NCI-H345 (cell line): ENCODE measurements at places on chromosomes 2 and 18.

DNA sequence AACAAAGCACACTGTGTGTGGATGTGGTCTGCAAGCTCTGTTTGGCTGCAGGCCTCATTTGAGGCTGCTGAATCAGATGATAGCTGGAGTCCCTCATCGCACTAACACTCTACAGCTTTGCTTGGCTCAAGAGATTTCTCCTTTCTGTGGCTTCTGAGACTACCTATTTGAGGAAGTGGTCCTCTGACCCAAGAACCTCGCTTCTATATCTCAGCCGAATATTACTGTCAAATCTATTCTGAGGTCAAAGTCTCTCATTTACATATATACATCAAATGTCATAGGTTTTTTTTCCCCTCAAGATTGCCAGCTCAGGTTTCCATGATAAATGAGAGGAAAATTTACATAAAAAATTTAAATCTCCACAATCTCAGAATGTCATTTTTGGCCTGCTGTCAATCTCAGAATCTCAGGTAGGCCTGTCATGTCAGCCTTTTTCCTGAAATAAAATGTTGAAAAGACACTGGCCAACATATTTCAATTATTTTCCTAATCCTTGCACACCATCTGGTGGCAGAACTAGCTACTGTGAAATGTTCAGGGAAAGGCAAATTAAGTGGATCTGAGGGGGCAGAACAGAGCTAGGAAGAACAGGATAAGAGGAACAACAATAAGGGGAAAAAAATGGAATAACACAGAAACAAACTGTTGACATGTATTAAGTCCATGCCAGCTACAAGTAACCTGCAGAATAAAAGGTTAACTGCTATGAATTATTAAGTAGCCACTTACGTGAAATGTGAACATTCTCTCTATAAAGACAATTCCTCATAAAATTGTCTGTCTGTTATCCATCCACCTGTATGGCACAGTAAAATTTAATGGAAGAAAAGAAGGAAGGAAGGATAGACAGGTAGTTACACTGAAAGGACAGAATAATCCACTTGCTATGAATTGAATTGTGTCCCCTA, 39.3 kb downstream of the AP1S3 start:
- DNase-seq, result peak; percentile 45

DNA sequence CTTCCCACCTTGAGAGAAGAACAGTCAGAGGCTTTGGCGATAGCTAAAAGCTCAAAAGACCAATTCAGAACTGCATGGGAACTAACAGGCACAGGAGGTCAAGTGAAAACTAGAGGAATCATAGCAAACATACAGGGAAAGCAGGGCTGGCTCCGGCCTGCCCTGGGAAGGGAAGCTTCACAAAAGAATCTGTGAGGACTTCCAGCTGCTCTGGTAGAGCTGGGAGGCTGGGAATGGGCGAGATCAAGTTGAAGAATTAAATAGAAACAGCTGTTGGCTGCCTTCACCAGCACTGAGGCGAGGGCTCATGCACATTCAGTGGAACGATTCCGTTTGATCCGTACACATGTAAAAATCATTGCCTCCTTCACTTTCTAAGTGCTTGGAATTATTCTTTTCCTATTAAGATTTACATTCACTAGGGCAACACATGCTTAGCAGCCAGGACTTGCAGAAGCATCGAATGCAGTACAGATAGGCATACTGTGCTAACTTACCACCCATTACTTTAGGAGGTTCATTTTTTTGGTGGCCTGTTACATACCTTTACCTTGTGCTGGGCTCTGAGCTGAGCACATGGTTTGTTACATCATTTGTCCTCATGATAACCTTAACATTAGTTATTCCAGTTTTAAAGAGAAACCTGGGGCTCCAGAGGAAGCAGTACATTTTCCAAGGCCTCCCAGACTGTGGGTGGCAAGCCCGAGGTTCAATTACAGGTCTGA, 125.4 kb upstream of the RNF152 start:
- no peak for DNase-seq

DNA sequence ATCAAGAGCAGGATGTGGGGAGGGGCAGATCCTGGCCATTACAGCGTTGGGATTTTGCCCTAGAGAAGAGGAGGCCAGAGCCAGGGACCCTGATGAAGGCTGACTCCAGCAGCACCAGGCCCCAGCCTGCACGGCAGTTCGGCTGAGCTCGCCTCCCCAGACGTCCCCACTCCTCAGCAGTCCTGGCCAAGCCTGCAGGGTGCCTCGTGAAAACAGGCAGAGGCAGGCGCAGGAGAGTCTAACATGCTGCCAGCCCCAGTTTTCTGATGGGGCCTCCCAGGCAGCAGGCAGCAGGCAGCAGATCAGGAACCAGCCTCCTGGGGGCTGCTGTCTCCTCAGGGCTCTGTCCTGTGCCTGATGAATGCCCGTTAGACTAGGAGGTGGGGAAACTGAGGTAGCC, 19.7 kb upstream of the GLI2 start:
- no peak for DNase-seq

- no peak for DNase-seq
These were observed 78.5 kb upstream of the BCL2L11 start for GRCh38 chr2:111042261-111042660.

DNA sequence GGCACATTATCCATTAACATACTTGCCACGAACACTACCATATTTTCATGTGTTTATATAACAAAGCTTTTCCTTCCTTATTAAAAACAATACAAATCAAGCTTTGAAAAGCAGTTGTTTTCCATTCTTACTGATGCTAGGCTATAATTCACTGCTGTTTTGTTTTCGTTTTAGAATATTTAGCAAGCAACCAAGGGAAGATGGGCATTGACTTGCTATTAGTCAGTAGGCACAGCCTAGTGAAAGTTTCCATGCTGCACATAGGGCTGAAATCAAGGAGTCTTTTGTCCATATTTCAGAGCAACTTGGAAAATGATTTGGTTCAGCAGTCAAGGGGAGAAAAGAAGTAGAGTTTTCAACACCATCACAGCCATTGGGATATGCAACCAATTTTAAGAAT, 31.3 kb downstream of the BCL2 start:
- DNase-seq, result no peak

DNA sequence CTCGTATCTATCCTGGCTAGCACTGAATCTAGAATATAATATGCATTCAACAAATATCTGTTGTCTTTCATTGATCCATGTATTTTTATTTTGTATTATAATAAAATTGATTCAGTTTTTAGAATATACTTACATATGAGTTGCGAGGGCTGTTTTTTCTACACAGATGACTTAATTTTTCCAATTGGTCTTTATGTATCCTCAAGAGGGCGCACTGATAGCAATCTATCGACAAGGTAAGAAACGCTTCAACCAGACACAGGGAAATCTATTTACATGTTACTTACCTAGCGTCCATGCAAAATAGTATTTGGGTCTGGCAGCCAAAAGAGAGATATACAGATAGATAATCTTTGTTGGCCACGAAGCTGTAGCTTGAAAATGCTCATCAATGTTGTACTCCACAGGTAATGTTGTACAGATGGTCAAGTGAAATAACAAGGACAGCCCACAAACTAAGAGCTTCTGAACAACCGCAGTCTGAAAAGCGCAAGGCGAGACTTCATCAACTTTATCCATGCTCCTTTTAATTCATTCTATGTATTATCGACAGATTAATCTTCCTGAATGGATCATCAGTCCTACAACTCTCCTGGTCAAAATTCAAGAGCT, 35.5 kb upstream of the KIDINS220 start:
- peak; percentile 78 for DNase-seq

- no peak for DNase-seq
These were observed 492.8 kb upstream of the FSIP2 start for GRCh38 chr2:185245806-185246205.

DNA sequence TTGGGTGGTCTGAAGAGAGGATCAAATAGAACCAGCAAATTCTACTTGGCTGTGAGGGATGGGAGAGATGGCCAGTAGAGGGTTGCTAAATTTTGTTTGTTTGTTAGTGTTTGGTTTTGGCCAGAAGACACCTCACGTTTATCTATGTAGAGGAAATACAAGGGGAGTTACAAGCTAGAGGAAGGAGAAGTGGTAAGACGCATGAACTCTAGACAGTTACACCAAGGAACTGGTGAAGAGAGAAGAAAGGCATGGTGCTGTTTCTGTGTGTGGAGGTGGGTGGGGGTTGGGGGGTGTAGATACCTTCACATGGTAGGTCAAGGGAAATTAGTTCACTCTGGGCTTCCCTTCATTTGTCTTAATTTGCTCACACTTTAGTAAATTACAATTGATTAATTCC, 25.6 kb downstream of the RASGRP3 start:
- no peak for DNase-seq

DNA sequence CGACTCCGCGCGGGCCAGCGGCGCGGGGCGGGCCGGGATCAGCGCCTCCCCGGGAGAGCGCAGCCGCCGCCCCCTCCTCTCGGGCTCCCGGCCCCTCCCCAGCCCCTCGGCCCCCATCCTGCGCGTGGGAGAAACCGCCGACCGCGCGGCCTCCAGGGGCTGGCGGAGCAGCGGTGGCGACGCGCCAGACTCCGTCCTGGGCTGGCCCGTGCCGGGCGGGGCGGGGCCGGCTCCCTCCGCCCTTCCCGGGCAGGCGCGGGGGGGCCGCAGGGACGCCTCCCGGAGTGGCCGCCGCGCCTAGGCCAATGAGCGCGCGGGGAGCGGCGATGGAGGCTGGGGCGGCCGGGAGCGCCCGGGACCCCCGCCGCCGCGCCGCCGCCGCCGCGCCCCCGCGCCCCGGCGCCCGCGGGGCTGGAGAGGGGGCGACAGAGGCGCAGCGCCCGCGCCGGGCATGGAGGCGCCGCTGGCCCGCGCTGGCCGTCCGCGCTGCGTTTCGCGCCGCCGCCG, 49.1 kb downstream of the KCNIP3 start:
- DNase-seq, result peak; percentile 32

DNA sequence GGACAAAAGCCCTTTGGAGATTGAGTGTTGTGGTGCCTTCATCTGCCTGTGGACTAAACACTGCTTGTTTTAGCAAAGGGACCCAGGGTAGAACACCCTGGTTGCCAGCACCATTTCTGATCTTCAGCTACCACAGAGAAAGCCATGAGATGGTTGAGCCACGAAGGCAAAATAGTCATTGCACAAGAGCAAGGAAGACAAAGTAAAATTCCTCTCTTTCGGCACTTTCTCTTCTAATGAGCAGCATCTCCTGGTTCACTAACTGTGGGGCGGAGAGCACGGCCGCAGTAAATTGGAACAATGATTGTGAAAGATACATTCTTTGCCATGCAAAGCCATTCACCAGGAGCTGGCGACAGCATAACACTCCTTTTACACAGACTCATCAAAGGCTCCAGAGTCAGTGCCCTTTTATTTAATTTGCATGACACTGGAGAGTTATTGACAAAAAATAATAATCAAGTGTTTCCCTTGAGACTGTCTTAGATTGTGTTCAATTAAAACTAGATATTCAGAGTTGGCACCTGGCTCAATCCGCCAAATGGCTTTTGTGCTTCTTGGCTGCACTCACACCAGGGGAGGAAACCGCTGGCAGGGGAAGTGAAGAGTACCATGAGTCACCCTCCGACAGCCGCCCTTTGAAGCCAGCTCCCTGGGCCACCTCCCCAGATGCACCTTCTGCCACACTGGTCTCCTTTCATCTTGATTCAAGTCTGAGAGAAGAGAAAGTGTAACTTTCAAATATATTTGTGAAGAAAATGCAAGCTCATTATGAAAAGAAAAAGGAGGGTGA, 100.5 kb upstream of the MEIS1 start:
- peak; percentile 13 for DNase-seq

GRCh38 chr2:85900366-85900765, 11.6 kb upstream of the ST3GAL5 start:
- DNase-seq, result no peak

DNA sequence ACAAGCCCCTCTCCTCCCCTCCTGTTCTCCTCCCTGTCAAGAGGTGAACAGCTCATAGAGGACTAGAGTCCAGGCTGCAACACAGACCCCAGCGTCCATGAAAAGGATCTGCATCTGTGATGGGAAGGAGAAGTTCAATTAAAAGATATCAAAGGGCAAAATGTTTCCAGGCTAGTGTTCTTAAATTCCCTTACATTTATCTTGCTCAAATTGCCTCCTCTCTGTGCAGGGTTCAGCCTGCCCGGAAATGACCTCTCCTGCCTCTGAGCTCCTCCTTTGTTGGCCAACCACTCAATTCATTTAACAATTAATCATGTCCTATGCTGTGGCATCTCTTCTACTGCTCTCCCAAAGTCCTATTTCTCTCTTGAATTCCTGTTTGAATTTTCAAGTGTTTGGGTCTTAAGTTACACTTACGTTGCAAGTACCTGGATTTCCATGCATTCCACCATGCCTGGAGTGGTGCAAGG, 105.3 kb downstream of the TSN start:
- DNase-seq, result no peak

- DNase-seq, result no peak
These were observed 12.3 kb downstream of the B3GNT2 start for GRCh38 chr2:62208074-62208757.

DNA sequence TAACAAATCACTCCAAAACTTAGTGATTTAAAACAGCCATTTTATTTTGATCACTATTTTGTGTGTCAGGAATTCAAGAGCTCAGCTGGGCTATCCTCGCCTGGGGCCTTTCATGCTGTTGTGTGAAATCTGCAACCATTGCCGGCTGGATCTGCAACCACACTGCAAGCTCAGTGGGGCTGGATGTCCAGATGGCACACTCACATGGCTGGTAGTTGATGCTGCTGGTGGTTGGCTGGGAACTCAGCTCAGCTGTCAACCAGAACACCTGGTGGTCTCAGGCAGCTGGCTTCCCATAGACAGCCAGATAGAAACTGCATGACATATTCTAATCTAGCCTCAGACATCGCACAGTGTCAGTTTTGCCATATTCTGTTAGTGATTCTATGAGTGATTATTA, 30.6 kb upstream of the AP1S3 start:
- no peak for DNase-seq

DNA sequence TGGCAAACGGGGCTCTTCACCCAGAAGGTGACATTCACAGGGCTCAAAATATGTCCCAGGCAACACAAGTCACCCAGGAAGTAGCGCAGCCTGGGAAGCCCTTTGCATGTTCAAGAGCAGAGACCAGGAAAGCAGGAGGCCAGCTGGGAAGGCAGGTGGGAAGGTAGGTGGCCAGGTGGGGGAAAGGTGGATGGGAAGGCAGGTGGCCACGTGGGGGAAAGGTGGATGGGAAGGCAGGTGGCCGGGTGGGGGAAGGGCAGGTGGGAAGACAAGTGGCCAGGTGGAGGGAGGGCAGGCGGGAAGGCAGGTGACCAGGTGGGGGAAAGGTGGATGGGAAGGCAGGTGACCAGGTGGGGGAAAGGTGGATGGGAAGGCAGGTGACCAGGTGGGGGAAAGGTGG, 102.7 kb downstream of the ZNF516 start:
- no peak for DNase-seq

- DNase-seq, result no peak
These were observed 303.8 kb downstream of the FSIP2 start for GRCh38 chr2:186042207-186043028.

- DNase-seq, result peak; percentile 34
These were observed 1.3 kb downstream of the CIAO1 start for GRCh38 chr2:96267159-96267971.

GRCh38 chr2:16660114-16660513, 5.5 kb downstream of the CYRIA start:
- DNase-seq, result no peak

GRCh38 chr2:72147303-72147971, at the start of gene CYP26B1:
Gene CYP26B1 (minus strand): TSS chr2:72147862. CDS start chr2:72147834, 28 bp downstream.
- peak; percentile 26 for DNase-seq
